ENCODE measurements at places on chromosomes 1 and 21.

- no peak for DNase-seq
Measured at GRCh38 chr1:211647711-211648121, 27.7 kb downstream of the NEK2 start.

- no peak for DNase-seq
Measured at GRCh38 chr1:54108156-54108555, 44.6 kb downstream of the CDCP2 start.

DNA sequence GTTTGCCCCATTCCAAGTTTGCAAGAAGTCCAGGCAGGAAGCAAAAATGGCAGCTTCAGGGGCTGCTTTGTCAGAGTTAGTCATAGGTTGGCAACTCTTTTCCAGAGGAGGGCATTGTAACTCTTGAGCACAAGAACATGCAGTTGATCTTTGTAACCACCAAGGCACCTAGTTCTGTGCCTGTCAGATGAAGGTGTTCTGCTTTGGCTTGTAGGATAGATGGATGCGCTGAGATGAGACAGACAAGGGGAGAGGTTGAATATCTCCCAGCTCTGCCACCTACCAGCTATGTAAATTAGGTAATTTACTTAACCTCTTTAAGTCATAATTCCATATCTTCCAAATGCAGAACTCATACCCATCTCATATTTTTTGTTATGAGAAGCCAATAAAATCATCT, 89.3 kb downstream of the ZNF648 start:
- DNase-seq: no peak

DNA sequence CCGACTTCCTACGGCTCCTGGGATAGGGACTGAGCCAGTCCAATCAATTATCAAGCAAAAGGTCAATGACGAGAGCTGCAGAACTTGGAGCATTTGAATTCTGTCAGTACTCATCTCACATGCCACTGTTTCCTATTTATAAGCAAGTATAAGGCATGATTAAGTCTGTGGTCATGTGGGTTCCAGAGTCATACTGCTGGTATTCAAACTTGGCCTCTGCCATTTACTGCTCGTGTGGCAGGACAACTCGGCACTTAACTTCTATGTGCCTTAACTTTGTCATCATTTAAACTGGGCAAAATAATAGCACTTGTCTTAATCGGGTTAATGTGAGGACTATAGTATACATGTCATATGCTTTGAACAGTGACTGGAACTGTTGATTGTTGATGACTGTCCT, 44.9 kb upstream of the TNFSF18 start:
- DNase-seq: peak; percentile 87

DNA sequence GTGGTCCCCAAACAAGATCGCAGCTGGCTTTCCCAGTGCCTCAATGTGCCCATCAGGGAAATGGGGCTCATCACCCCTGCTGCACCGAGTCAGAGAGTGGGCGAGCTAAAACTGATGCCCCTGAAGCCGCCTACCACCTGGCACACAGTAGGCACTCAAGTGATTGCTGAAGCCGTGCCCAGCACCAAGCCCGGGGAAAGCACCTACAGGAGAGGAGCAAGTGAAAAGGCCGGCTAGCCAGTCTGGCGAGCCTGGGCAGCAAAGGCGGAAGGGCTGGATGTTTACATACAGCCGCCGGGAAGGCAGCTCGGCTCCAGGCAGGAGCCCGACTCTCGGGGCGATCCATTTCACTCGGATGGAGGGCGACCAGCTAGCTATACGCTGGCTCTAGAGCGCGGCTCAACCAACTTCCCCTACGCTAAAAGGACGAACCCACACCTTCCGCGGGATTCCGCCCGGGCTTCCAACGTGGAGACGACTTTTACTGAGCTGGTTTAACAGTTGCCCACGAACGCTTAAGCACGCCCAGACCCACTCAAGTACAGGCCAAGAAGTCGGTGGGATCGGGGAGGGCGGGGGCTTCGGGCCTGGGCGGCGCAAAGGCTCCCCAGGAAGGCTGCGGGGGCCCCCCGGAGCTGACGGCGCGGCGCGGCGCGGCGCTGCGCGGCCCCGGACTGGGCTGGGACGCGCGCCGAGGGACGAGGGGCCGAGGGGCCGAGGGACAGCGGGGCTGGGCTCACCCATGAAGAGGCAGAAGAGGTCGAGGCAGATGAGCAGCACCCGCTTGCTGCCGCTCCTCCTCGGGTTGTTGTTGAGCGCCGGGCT, 1.0 kb downstream of the PLPP3 start:
- peak; percentile 34 for DNase-seq

DNA sequence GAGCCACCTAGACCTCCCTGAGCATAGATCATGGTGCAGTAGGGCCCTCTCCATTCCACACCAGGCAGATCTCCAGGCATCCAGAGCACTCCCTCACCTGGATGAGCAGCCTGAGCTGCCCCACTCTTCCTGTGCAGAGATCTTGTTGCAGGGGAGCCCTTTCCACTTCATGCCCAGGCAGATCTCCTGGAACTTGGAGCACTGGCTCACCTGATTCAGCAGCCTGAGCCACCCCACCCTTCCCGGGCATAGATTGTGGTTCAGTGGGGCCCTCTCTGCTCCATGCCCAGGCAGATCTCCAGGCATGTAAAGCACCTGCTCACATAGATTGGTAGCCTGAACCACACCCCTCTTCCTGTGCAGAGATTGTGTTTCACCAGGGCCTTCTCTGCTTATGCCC, 78.0 kb downstream of the SEC16B start:
- DNase-seq: no peak

DNA sequence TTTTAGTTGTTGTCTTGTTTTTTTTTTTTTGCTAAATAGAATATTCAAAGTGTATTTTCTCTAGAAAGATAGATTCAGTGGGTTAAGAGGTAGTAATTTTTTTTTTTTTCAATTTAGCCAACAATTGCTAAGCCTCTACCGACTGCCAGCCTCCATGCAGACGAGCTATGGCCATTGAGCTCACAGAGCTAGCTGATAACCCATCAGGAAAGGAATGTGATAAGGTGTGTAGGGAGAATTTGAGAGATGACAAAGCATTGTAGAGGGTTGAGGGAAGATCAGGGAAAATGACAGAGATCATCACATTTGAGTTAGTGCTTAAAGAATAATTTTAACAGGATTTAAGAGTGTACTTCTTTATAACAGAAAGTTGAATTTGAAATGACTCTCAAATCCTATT, 30.6 kb downstream of the DNM3 start:
- DNase-seq: no peak

- no peak for DNase-seq
Measured at GRCh38 chr1:34747638-34747941, 7.3 kb upstream of the GJB5 start.

DNA sequence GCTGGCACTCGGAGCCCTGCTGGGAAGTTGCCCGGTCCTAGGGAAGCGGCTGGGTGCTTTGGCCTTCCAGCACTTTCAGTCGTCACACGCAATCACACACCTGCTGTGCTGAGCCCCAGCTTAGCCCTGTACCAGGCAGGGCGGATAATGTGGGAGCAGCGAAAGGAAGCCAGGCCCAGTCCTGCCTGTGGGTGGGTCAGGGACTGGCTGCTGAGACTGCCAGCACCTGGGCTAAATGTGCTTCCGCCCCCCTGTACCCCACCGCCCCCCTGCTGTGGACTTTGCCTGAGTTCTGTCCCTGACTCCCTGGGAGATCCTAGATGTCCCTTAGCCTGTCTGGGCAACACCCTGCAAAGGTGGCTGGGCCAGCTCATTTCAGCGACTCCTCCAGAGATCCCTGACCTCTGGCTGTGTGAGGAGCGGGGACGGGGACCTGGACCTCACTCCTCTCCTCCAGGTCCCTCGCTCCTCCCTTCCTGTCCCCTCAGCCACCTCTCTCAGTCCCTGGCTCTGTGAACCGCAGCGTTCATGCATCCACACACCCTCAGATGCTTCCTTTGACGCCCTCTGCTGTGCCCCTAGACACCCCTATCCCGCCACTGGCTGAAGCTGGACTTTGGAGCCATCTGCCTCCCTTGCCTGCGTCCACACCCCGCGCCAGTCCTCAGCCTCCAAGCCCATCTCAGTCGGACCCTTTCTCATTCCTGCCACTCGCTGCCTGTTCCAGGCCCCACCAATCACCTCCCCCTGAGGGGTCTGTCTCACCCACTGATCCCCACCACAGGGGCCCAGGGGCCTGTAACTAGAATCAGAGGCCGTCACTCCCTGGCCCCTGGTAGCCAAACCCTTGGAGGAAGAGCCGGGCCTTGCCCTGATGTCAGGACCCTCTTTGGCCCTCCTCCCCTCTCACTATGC, 1.4 kb downstream of the MMEL1 start:
- DNase-seq: no peak

DNA sequence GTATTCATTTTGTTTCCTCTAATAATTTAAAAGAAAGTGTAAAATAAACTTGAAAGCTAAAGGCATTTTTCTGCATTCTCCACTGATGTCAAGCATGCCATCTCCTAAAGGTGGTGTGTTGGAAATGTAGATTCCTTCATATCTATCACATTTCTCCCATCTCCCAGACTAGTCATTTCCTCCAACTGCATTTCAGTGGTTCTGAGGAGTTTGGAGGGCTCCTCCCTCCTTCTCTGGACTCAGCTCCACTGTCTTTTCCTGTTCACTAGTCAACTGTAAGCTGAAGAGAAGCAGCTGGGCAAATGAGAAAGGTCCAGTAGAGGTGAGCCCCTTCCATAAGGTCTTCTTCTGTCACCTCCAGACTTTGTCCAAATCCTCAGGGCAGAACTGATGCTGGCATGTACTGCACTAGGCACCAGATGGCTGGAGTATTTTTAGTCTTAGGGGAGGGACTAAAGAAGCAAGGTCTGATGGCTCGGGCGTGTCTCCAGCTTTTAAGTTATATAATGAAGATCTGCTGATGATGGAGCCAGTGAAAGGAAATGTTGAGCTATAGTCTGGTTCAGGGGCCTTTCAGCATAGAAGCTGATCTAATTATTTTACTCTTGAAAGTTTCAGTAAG, 186.1 kb downstream of the NTNG1 start:
- peak; percentile 26 for DNase-seq

DNA sequence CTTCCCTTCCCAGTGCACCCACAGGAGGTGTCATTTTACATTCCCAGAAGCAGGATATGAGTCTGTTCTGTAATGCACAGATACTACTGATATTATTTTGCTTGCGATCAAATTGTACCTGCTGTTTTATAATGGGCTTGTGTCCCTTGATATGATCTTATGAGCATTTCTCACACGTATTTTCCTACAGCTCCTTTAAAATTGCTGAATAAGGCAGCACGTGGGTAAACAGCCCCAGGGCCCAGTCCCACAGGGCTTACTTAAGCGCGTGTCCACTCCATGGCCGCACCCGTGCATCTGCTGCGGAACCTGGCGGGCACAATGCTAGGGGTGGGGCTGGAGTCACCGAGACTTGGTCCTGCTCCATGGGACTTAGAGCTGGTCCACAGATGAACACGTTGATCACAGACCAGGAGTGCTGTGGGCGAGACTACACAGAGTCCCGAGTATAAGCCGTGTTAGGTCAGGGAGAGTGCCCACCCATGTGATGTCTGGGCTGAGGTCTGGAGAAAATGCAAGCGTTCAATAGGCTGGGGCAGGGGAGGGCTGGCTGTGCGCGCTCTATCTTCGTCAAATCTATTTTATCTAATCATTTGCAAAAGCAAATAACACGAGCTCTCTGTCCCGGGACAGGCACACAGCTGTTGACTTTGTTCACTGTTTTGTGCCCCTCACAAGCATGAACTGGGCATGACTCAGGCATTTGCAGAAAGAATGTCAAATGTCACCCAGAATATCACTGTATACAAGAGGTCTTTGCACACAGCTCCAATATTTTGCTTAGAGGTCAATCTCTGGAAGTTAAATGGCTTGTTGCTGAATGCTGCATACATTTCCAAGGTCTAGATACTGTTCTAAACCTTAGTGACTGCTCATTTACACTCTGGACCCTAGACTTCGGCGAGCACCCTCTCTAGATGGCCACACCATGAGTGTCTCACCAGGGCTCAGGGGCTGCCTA, 119.3 kb downstream of the CRYAA start:
- no peak for DNase-seq

- no peak for DNase-seq
Measured at GRCh38 chr1:230271300-230272035, 154.7 kb downstream of the PGBD5 start.

DNA sequence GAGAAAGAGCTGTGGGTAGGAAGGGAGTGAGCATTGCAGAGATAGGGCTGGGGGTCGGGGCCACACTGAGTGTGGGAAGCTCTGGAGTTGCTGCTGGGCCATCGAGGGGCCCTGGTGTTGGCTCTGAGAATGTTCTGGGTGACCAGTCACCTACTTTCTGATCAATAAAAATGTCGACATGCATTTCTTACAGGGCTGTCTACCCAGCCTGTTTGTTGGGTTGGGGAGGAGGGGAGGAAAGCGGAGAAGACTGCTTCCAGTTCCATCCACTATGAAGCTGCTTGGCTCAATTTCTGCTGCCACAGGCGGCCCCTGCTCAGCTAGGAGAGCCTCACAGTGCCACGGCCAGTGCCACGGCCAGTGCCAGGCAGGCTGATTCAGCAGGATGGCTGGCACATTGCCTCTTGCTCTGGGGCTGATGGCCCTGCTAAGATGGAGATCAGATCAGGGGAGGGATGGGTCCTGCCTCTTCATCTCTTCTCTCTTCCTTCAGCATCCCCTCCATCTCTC, 3.0 kb upstream of the PADI3 start:
- no peak for DNase-seq

DNA sequence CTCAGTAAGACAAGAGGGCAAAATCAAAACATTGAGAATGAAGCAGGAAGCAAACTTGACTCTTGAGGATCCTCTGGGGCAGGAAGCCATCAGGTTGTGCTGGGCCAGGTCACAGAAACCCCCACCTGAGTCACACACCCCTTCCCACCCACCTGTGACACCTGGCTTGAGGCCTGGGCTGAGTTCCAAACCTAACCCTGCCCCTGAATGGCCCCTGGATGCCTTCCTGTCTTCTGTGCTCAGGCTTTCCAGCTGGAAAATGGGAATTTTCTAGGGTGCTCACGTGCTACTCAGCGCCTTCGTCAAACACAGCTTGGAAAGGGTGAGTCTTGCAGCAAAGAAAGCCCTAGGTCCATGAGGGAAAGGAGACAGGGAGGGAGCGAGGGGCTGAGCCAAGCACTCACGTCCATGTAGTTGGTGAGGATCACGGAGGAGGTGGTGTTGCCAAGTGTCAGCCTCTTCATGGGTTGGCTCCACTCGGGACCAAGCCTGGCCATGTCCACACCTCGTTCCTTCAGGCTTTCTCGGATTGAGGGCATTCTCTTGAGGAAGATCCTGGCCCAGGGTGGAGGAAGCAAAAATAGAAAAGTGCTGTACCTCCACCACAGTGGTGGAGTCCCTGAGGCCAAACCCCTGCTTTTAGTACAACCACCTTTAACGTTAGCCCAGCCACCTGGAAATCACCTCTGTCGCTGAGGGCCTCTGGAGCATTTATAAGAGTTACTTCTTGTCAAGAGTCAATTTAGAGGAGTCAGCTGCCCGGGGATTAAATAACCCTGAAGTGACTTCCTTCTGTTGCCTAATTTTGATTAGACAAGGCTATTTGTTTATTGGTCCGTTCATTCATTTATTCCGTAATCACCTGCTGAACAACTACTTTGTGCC, 4.3 kb downstream of the REN start:
- DNase-seq: no peak

Measured in AG10803 (cell line).